ENCODE measurements at places on chromosomes 4 and X.

GRCh38 chr4:144754562-144755410, 108.8 kb downstream of the HHIP start:
- peak; percentile 57 for DNase-seq

GRCh38 chrX:82945332-82945731, 562.8 kb upstream of the POU3F4 start:
- no peak for DNase-seq

- DNase-seq: no peak
Observed at GRCh38 chr4:102994803-102995202, 24.7 kb downstream of the SLC9B1 start.

DNA sequence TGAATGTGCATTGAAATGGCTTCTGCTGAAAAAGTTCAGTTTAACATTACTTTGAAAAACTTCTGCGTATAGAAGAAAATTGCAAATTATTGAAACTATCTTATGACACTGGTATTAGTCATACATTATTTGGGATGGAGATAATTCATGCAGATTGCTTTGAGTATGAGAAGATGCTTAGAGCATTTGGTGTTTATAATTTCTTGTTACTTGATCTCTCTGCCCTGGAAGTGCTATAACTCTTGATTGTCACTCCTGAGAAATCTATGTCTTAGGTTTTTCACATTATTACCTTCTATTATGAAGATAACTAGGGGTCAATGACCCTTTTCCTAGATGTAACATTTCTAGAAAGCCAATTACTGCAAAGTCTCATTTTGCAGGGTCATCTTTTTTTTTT, 36.4 kb downstream of the TMEM131L start:
- peak; percentile 54 for DNase-seq

DNA sequence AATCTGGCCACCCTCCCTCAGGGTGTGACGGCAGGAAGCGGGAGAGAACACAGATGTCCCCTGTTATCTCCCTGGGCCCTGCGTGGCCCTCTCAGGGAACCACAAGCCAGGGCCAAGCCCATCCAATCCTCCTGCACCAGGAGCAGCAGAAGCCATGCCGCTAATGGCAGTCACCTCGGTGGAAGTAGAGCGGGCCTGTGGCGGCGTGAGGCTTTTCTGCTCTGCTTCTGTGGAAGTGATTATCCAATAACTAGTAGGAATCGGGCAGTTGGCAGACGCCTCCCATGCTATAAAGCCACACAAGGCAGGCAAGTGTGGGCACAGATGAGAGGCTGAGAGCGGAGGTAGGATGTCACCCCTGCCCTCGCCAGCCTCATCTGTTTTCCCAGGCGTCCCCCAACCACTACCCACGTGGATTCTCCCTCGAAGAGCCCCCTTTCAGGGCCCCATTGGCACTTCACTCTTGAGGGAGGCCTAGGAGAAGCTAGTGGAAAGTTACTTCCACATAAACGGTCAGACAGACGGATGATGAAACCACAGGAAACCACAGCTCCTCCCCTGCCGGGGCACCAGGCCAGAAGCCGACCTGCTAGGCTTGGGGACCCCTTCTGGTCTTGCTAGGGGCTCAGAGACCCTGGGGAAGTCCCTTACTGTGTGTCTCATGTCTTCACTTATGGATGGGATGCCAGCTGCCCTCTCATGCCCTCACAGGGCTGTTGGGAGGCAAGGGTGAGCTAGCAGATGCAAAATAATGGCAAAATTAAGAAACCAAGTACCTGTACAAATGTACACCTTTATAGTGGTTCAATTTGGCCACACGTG, 18.8 kb upstream of the TMSB4X start:
- DNase-seq: peak; percentile 72

DNA sequence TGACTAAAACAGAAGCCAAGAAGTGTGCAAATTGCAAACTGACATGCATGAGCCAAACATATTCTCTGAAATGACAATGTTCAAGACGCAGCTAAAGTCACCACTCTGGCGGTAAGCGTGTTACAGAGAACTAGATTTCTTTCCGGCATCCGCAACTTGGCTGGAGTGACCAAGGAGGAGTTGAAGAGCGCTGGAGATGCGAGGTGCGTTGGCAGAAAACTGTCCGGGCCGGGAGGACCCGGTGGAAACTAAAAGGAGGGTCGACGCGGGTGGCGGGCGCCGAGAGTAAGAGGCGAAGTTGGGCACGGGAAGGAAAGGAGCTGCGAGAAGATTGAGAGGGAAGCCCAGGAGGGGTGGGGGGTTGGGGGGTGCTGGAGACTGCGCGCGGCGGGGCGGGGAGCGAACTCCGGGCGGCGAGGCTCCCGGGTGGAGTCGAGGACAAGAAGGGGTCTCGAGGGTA, 807 bp downstream of the SEL1L3 start:
- DNase-seq: peak; percentile 70

Measured in GM23248 (cell line).